CMK (cell line): ENCODE measurements at places on chromosomes 12 and 14.

DNA sequence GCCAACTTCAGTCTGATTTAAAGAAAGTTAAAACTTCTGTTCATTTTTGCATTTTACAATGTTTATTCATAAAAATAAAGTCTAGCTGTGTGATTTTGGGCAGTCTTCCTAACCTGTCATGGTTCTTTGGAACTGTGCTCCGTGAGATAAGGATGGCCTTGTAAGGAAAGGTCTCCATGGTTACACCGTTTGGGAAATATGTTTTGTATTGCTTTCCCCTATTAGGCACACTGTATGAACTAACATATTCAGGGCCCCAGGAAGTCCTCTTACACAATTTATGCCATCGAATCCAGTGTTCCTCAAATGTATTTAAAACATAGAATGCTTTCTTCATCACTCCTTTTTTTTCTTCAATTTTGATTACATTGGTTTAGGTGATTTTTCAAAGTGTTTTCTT lies 54.5 kb downstream of the APAF1 start:
- DNase-seq, result no peak

DNA sequence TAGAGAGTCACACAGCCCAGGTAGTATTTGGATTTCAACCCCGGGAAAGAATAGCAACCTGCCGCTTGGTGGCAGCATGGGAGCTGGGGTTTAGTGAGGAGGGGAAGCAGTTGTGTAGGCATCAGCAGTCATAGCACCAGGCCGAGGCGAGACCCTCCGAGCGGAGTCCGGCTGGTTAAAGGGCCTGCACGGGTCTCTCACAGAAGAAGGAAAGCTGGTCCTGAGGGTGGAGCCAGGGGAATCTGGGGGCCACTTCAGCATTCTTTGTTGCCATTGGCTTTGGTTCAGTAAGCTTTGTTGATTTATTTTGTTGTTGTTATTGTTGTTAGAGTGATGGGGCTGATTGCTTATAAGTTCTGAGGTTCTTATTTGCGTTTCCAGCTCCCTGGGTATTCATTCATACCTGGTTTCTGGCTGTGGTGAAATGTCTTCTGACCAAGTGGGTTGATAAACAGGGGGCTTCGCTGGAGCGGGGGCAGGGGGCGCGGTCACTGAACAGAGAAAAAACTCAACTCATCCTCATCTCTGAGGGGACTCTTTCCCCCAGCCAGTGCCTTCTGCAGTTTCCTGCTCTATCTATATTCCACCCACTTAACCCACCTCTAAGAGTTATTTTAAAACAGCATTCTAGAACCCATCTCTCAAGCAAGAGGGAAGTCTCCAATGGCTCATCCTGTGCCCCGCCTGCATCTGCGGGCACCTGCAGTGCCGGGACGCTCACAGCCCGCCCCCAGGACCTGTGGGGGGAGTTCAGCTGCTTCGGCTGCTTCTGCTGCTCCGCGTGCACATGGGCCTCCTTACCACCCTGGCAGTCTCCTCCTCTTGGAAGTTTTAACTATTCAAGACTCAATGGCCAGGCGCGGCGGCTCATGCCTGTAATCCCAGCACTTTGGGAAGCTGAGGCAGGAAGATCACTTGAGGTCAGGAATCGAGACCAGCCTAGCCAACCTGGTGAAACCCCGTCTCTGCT lies 11.6 kb downstream of the CKB start:
- DNase-seq, result no peak

DNA sequence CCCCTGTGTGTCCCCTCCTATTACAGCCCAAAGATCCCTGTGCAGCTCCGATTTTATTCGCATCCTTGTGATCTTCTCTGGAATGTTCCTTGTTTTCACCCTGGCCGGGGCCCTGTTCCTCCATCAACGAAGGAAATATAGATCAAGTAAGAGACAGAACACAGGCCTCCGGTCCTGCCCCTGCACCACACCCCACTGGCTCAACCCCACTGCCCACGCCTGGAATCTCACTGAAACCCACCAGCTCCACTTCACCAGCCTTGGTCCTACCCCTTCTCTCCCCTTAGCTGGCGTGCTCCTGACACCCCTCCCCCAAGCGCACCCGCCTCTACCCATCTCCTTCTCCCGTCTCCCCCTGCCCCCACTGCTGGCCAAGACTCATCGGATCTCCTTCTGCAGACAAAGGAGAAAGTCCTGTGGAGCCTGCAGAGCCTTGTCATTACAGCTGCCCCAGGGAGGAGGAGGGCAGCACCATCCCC lies 934 bp upstream of the TAPBPL start:
- DNase-seq, result no peak

DNA sequence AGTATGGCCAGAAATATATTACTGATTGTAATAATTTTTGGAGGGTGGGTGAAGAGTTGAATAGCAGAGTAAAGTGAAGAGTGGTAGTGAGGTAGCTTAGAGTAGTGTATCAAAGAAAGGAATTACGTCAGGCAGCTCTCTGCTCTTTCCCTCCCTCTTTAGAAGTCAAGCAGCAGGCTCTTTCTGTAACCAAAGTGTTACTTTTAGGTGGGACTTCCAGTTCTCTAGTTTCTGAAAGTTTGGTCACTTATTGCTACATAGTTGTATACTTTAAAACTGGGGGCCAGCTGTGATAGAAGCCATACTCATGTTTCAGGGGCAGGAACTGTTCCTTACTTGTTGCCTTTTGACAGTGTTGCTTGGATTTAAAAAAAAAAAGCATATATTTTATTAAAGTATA lies 30.6 kb downstream of the ATF7IP start:
- DNase-seq, result no peak

- DNase-seq, result no peak
These were observed 22.0 kb downstream of the PLEK2 start for GRCh38 chr14:67389811-67390534.

DNA sequence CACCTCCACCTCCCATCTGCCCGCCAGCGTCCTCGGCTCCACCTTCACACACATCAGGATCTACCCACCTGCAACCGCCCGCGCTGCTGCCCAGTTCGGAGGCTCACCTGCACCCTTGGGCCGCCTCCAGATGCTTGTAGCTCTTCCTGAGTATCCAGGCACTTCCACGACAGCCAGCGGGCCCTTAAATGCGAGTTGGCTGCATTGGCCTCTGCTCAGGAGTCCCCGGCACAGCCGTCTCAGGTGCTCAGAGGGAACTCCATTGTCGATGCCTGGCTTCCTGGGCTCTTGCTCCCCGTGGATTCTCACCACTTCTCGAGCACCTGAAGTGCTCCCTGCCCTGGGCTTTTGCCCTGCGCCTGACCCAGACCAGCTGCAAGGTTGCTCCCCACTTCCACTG lies 21.9 kb upstream of the CDCA4 start:
- DNase-seq, result no peak

DNA sequence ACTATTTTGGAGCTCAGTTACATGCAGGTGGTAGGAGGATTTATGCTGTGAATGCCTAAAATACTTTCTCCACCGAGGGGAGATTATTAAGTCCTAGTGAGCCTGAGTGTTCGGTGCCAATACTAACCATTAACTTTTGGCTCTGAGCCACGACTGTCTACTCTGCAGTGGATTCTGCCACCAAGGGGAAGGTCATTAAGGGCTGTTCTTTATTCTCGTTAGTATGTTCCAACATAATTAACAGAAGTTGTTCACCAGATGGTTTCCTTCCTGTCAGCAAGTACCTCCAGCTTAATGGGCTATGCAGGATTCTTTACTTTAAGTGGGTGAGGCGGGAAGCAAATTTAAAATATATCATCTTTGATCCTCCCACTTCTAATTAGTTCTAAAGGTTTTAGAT lies 326.3 kb downstream of the BMP4 start:
- DNase-seq, result no peak

GRCh38 chr12:102227954-102228353 lies 30.3 kb upstream of the PMCH start:
- no peak for DNase-seq

- DNase-seq, result no peak
These were observed 388.1 kb upstream of the PRICKLE1 start for GRCh38 chr12:42977451-42978230.

GRCh38 chr14:96081767-96082400 lies 42.7 kb downstream of the C14orf132 start:
- no peak for DNase-seq

DNA sequence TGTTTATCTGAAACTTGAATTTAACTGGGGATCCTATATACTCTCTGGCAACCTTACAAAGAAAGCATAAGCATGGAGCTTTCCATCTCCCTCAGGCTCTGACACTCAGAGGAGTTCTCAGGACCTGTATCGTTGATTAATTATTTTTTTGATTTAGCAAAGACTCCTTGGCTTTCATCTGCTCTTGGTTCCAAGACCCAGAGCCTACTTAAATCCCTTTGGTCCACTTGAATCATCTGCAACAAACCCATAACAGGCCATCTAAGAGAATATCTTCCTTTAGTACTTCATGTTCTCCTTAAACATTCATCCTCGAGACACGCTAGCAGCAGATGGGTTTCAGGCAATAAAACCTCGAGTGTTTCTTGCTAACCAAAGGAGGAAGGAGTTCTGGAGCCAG lies 85.4 kb downstream of the ZFP36L1 start:
- no peak for DNase-seq

GRCh38 chr12:53091756-53092155 lies 5.7 kb upstream of the IGFBP6 start:
- no peak for DNase-seq

DNA sequence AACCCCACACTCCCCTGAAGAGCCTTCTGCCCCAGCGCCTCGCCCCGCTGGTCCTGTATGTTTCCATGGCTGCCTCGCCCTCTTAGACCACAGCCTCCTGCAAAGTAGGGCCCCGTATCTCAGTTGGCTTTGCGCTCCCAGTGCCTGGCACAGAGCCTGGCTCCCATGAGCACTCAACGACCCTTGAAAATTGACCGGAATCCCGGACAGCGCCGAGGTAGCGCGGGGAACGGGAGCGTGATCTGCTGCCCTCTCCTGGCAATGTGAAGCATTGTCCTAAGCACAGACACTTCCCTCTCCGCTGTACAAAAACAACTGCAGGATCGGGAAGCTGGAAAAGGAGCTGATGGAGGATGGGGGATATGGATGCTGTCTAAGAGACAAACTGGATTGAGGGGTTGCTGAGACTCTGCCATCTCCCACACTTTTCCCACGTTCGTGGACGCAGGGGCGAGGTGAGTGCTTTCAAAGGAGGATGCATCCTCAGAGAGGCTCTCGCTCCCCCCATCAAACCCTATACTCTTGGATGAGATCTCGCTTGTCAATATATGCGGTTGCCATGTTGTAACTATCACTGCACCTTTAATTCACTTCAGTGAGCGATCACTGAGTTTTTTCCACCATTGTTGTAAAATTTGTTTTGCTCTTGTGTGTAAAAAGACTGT lies 10.7 kb upstream of the FKBP4 start:
- DNase-seq, result no peak

- DNase-seq, result no peak
These were observed 406.5 kb downstream of the ADAMTS20 start for GRCh38 chr12:43145481-43145880.

DNA sequence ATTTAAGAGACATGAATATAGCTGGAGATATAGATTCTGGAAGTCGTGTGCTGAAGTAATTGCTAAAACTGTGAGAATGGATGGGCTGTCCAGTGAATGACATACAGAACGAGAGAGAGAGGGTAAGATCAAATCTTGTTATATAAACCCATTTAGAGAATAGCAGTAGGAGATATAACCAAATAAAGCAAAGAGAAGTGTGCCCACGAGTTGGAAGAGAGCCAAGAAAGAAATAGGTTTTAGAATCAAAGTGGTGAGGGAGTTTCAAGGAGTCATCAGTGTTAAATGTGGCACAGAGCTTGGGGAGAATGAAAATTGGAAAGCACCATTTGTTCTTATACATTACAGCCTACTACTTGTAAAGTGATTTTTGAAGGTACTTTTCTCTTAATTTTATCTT lies 19.2 kb downstream of the TOGARAM1 start:
- no peak for DNase-seq

DNA sequence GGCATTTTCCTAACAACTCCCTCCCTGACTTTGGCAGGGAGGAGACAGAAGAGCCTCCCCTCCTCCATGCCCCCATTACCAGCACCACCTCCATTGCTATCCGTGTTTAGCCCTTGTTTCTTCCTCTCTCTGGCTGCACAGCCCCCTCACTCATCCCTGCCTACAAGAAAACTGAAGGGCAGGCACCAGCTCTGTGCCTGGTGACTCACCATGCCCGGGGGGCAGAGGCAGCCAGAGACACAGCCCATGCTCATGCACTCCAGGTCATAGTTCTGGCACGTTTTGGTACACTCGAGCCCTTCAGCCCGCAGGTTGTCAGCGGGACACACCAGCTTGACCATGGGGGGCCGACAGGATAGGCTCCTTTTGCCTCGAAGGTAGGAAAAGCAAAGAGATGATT lies 80.4 kb downstream of the VWF start:
- no peak for DNase-seq
